ENCODE measurements at places on chromosomes 3 and 15. TPM values are rescaled to one million over a fixed set of nuclear protein-coding genes. Genes with fewer than 3 reads are reported as not detected.

DNA sequence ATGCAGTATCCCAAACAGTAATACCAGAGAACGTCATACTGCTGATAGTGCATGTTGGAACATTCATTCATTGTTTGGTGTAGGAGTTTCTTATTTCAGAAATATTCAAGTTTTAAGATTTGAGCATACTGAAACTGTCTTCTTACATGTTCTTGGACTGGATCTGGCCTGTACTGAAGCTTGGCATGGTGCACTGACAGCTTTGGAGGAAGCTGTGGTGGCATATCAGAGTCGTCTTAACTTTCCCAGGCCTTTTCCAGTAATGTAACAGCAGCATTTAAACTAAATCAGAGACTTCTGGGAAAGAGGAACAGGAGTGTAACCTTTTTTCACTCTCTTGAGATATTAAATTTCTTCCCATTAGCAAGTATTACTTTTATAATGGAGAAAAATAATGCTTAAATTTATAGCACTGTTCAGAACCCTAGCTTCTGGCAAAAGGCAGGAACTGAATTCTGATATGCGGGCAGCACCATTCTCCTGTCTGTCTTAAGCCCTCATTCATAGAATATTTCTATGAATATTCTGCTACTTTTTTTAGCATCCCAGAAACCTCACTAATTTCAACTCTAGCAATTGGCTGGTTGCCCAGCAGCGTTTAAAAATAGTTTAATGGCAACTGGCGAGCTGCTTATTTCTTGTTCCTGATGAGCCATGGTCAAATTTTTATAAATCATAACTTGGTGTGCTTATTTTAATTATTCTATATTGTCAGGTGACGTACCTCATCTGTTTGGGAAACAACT is 31.1 kb downstream of the DNAJC13 start:
- DNase-seq, result no peak

DNA sequence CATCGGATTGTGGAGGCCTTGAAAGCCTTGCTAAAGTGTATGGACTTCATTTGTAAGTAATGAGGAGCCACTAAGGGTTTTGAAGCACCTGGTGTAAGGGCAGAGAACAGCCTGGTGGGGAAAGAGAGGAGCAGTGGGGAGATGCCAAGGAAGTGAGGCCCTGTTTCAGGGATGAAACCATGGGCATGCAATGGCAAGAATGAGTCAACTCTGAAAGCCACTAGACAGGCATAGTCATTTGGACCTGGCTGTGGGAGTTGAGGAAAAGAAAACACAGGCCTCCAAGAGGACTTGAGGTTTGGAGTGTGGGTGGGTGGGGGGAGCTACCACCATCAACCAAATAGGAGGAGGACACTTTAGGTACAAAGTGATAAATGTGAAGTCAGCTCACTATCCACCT is 7.6 kb downstream of the XCR1 start:
- no peak for DNase-seq

Gene CDCP1
- 2.8 TPM for total RNA-seq

- DNase-seq, result no peak
These were observed 93.8 kb downstream of the CMSS1 start for GRCh38 chr3:99911433-99911832.

Gene CELSR3
- 0.11 TPM for total RNA-seq

DNA sequence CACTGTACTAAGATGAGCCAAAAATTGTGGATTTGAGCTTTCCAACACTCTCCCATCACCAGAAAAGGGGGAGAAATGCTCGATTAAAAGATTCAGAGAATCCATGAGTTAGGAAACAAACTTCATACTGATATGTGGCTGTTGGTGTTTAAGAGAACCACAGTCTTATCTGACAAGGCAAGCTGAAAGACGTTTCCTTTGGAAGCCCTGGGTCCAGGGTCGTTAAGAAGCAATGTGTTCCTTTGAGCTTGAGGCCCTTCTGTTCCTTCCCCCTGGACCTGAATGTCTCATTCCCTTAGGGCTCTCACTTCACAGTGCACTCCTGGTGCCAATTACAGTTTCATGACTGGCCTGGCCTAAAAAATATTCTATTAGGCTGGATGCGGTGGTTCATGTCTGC is 524.8 kb upstream of the PPP2R3A start:
- no peak for DNase-seq
